Activated CD4-positive, alpha-beta T cell treated with anti-CD3 and anti-CD28 coated beads for 4 hours (primary cell): ENCODE measurements at places on chromosomes 13 and 19.

GRCh38 chr13:32824675-32825074, 191.5 kb upstream of the KL start:
- DNase-seq = no peak

GRCh38 chr19:52786078-52786463, 520 bp downstream of the ZNF600 start:
- DNase-seq = no peak

DNA sequence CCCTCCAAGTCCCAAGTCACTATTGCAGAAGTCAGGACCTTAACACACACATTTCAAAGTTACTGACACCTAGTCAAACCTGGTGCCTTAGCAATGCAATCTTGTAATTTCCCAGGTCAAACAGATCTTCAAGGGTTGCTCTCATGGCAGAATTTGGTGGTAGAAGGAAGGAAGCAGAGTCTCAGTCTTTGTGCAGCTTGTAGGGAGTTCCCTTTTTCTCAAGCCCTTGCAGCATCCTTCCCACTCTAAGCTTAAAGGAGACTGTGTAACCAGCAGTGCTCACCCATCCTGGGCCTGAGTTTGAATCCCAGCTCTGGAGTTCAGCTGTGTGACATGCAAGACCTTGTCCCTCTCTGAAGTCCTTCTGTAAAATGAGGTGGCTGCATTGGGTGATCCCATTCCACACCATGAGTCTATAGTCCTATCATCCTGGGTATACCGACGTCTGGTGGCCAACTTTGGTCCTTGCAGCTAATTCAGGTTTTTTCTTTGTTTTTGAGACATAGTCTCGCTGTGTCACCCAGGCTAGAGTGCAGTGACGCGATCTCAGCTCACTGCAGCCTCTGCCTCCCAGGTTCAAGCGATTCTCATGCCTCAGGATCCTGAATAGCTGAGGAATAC, 9.8 kb downstream of the SIGLEC10 start:
- DNase-seq = peak; percentile 18

- no peak for DNase-seq
Observed at GRCh38 chr13:39506559-39507390, 96.2 kb downstream of the LHFPL6 start.

- DNase-seq = no peak
Observed at GRCh38 chr19:13841962-13842290, 35.0 kb upstream of the NANOS3 start.

DNA sequence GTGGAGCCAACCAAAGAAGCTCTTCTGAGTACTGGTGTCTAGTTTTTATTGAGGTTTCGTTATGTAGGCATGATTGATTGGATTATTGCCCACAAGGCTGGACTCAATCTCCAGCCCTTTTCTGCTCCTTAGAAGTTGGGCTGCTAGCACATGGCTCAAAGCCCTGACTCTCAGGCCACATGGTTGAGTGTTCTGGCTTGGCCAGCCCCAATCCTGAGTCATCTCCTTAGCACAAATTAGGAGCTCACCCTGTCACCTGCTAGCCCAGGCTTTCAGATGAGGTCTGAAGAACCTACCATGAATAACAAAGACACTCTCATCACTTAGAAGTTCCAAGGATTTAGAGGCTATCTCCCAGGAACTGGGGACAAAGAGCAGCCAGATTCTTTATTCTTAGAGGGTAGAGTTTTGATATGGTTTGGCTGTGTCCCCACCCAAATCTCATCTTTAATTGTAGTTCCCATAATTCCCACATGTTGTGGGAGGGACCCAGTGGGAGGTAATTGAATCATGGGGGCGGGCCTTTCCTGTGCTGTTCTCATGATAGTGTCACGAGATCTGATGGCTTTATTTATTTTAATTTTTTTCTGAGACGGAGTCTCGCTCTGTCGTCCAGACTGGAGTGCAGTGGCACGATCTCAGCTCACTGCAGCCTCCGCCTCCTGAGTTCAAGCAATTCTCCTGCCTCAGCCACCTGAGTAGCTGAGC, 11.3 kb downstream of the DPY19L3 start:
- no peak for DNase-seq
